ENCODE measurements at places on chromosomes 2 and 18.

- DNase-seq: no peak
Observed at GRCh38 chr2:46564811-46565241, 85.5 kb downstream of the TMEM247 start.

DNA sequence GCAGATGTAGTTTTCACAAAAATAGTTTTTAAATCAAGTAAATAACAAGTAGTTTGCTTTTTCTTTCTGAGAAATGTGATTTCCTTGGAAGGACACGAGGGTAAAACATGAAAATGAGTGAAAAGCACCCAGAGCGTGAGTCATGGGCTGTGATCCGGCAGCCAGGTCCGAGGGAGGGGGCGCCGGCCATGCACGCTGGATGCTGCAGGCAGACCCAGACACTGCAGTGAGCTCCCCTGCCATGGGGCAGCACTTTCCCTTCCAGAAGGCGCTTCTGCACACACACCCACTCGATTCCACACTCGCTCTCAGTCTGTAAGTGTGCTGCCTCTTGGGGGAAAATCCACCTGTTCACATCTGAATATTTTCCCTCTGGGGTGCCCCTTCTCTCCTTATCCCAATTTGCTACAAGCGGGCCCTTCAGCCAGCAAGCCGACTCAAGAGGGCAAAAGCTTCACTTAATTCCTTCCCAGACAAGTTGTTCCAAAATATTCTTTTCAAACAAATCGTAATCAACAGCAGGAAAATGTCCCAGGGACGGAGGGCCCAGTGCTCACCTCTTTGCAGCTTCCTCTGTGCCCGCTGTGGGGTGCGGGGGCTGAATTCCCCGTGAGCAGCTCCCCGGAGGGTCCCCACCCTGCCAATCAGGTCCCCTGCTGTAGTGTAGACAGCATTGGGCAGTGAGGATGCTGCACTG is 87.0 kb upstream of the ID2 start:
- no peak for DNase-seq

- no peak for DNase-seq
Observed at GRCh38 chr2:231780123-231780908, 766 bp downstream of the PDE6D start.

DNA sequence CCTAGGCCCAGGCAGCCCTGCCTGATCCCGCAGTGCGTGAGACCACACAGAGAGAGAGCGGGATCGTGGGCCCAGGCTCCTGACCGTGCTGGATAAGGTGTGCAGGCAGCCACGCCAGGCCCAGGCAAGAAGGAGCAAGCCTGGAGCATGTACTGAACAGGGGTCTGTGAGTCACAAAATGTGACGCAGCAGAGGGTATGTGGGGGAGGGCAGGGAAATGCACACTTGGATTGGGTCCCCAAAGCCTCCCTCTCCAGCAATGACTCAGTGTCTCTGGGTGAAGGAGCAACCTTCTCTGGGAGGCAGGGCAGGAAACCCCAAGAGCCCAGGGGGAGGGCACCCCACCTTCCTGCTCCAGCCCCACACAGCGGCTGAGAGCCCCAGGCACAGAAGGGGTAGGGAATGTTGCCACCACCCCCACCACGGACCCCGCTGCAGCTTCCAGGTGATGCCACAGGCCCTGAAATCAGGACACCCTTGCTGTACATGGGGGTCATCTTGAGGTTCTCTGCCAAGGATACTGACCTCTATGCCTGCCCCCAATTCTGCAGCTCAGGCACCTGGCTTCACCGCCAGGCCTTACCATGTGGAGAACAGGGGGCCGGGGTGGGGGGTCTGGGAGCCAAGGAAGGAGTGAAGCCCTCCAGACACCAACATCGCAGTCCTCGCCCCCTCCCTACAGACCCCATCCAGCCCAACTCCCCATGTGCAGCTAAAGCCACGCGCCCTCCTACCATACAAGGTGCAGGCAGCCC is 1.3 kb upstream of the GPC1 start:
- no peak for DNase-seq

DNA sequence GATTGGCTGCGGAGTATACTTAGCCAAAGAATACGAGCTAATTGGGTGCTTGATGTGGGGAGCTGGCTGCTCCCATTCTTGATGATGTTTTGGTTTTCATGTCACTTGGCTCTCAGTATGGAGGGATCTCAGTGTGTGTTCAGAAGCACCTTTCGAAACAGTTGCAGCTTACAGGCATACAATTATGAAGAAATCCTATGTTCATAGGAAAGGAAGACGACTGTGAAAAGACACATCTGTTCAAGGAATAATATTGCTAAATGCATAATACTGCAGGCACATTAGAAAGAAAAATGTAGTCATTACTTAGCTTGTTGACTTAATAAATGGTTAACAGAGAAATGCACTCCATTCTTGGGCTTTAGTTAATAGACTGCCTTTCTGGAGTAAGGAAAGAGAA is 4.1 kb downstream of the LRRC30 start:
- DNase-seq: no peak

DNA sequence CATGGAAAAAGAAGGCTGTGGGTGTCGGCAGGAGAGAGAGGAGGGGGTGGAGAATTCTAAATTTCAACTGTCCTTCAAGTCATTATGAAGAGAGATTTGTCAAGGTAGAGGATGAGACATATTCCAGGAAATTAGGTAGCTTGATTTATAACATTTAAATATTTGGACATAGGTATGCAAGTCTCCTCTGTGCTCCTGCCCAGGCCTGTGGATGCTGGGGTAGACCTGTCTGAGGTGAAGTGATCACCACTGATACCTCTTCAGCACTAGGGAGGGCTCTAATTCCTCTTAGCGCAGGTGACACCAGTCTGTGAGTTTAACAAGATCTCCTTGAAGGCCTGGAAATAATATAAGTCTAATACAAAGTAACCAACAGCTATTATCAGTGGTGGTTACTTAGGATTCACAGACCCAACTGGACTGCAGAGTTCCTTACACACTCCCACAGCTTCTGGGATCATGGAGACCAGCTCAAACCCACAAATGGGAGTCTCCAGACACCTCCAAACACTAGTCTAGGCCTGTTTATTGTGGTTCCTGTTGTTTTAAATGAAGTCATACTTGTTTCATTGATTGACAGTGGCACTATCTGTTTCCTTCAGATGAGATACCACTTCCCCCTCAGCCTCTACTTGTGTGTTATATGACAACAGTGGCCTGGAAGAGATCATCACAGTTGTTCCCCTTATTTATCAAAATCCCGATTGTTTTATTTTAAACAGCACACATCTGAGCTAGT is 104.1 kb upstream of the ITPRID2 start:
- DNase-seq: no peak

- no peak for DNase-seq
Observed at GRCh38 chr18:63223837-63224236, 95.7 kb downstream of the BCL2 start.

- no peak for DNase-seq
Observed at GRCh38 chr2:119574108-119574815, 30.0 kb downstream of the CFAP221 start.

DNA sequence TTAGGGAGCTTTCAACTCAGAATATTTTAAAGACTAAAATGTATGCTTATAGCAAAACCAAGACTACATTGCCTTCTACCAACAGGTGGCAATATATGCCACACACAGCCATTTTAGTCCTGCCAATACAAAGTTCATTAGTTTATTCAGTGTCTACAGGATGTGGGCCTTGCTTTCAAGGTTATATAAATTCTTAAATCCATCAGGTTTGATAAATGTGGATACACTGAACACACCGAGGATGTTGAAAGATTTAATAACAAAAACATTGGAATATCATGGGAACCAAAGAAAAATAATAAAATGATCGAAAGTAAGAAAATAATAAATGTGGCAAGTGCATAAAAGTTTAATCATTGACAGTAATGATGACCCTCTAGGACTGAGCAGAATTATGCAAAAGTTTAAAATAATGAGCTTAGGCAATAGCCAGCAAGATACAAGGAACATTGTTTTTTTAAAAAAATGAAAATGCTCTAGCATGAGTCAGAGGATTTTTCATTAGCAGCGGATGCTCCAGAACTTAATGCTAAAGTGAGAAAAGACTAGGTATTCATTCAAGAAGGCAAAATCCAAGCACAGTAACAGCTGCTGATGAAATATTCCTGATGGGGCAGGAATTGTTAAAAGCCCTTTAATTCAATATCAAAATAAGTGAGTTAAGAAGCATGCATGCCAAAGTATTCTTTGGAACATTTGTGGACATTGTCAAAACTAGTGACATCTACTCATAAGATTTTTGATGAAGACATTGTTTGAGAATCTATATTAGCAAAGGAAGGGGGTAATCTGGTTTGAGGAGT is 14.2 kb downstream of the SCN9A start:
- DNase-seq: peak; percentile 31

- no peak for DNase-seq
Observed at GRCh38 chr2:71693286-71694270, 240.2 kb downstream of the DYSF start.

- no peak for DNase-seq
Observed at GRCh38 chr18:11008505-11008904, 140.9 kb downstream of the PIEZO2 start.

DNA sequence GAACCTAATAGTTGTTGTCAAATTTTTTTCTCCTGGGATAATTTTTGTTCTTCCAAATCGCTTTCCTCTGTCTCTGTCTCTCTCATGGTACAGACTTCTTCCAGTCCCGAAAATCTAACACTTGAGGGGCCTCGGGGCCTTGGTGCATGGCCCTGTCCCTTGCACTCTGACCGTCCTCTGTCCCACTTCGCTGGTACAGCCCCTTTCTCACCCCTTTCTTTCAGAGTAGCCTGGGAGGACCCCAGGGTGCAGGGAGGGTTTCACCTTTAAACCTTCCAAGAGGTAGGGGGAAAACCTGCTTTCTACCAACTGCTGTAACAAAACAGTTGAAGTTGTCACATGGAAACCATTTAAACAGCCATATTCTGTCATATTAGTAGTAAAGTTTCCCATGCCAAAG is 22.2 kb upstream of the FAHD2A start:
- DNase-seq: no peak

- DNase-seq: no peak
Observed at GRCh38 chr2:107633580-107634147, 193.0 kb upstream of the RGPD4 start.

DNA sequence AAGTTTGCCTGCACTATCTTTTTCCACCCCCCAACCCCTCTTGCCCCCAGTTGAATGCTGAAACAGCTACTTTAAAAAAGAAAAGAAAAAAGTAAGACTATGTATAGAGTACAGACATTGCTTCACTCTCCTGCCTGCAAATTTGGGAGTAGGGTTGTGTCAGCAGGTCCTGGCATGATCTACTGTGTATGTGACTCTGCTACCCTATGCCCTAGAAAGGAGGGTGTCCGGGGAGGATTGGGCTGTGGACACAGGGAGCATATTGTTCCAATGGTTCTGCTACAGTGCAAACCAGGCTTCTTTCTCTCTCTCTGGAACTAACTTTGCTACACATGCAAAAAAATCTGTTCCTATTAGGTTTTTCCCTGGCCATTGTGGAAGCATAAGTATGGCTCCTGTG is 9.9 kb upstream of the ZEB2 start:
- DNase-seq: no peak

GRCh38 chr2:127407091-127407490 is 11.1 kb upstream of the PROC start:
- no peak for DNase-seq

DNA sequence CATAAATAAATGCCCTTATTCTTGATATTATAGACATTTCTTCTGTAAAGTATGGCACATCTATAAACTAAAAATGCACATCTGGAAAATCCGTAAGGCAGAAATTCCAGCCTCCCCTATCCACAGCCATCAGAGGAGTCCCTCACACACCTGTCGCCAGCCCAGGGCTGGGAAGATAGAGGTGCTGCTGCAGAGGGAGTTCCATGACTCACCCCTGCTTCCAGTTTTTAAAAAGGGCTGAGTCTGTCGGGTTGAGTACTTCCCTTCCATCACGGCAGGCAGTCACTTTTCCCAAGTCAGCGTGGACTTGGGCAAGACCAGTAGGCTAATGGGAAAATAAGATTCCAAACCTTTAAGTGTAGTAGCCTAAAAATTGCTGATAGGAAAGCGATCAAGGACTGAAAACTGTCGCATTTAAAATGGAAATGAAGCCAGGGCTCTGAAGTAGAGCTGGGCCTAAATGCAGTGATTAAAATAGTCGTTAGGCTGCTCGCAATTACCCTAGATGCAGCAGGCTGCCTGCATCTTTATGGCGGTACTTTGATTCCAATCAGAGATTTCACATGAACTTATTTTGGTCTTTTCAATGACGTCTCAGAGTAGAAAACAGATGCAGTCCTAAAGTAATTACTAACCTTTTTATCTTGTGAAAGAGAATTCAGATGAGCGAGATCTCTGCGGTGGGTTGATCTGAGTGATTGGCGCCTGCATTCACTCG is 280.5 kb downstream of the AGAP1 start:
- no peak for DNase-seq

GRCh38 chr2:12315224-12315623 is 401.5 kb upstream of the TRIB2 start:
- DNase-seq: no peak

- DNase-seq: peak; percentile 98
Observed at GRCh38 chr2:182228073-182228473, 198.8 kb downstream of the PDE1A start.

- no peak for DNase-seq
Observed at GRCh38 chr2:42348113-42348805, 12.8 kb downstream of the COX7A2L start.

- DNase-seq: no peak
Observed at GRCh38 chr18:61710082-61710620, 182.7 kb downstream of the RNF152 start.

DNA sequence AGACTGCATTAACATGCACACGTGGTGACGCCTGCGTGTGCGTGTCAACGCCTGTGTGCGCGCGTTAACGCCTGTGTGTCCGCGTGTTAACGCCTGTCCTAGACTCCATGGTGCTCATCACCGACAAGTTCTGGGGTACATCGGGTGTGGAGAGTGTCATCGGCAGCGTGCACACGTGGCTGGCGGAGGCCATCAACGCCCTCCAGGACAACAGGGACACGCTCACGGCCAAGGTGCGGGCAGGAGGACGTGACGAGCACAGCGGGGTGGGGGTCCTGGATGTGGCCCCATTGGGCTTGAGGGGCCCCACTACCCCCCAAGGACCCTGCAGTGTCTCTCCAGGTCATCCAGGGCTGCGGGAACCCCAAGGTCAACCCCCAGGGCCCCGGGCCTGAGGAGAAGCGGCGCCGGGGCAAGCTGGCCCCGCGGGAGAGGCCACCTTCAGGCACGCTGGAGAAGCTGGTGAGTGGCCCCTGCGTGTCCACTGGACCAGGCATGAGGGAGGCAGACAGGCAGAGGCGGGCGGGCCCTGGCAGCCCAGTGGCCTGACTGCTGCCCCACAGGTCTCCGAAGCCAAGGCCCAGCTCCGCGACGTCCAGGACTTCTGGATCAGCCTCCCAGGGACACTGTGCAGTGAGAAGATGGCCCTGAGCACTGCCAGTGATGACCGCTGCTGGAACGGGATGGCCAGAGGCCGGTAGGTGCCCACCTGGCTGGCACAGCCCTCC is 29.2 kb downstream of the GPC1 start:
- no peak for DNase-seq

DNA sequence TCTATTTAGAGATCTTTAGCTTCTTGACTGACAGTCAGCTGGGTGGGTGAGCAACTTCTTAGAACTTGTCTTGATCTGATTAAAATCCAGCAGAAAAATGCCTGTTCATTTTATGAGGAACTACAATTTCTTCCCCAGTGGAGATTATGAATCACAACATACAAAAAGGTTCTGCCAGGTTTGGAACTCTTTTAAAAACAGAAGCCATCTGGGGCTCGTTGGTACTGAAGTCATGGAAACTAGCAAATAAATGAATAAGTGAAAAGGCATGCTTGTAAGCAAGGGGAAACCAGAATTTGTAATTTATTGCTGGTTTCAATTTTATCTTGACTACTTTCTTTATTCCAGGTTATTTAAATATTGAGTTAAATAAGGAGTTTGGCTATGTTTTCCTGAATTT is 767.4 kb downstream of the MBD2 start:
- DNase-seq: no peak
